ENCODE measurements at places on chromosomes 3 and 15.

- no peak for DNase-seq
These were observed 297.1 kb upstream of the RARB start for GRCh38 chr3:25130724-25131520.

DNA sequence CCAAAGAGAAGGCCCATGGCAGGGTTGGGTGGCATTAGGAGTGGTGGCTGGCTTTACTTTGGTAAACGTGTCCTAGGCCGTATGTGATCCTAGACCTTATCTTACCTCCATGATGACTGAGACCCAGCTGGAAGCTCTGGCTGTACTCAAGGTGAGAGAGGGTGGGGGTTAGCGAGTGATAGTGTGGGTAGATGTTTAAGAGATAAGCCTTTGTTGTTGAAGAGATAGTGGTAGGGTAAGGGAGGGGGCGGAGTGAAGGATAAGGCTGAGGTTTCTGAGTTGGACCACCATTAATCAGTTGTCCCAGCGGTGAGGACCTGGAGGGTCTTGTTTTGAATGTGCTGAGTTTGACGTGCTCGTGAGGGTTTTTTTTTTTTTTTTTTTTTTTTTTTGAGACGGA lies 61.5 kb upstream of the ULK4 start:
- DNase-seq: no peak

DNA sequence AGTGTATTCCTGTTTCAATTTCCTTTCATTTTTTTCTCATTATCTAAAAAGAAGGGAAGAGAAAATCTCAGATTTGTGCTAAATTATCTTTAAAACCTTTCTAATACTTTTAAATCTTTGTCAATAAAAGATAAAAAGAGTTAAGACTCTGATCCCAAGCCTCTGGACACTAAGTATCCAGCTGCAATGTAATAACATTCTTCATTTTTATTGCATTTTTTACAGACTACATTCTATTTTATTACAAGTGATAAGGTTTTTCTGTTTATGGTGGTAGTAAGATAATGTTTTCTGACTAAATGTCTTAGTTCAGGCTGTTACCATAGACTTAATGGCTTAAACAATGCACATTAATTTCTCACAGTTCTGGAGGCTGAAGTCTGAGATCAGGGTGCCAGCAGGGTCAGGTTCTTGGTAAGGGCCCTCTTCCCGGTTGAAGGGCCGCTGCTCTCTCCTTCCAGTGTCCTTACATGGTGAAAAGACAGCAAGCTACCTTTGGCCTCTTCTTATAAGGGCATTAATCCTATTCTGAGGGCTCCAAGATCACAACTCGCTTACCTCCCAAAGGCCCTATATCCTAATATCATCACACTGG lies 19.7 kb downstream of the KCNAB1 start:
- no peak for DNase-seq

DNA sequence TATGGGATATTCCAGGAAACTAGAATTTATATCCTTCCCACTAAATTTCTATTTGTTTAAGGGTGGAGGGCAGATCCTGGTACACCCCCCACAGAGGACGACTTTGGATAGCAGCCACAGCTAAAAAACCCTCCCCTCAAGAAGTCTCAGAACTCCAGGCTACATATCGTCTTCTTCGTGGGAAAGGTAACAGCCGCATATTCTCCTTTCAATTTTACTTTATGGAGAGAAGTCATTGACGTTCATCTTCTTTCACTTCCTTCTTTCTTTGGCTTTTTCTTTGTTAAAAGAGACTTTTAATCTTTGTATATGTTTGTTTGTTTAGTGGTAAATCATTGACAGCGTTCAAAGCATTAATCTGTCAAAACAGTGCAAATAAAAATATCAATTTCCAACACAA lies 36.3 kb downstream of the TRIP4 start:
- no peak for DNase-seq

GRCh38 chr3:141422961-141423582 lies 54.8 kb downstream of the ZBTB38 start:
- DNase-seq: no peak

GRCh38 chr3:119468041-119468440 lies 722 bp upstream of the POGLUT1 start:
- no peak for DNase-seq

DNA sequence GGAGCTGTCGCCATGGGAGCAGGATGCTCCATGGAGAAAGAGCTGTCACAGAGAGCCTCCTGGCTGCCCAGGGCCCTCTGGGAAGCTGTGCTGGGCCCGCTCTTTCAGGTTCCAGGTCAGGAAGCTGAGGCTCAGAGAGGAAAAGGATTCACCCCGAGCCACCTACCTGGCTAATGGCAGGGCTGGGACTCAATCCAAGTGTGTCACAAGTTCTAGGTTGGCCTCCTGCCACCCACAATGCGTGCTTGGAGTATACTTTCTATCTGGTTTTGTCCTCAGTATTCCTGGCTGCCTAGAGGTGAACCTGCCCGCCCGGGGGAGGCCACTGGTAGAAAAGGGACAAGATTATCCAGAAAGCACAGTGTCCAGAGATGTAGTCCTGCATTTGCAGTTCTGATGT lies 23.6 kb downstream of the FAH start:
- DNase-seq: no peak

- peak; percentile 15 for DNase-seq
These were observed 27.9 kb upstream of the FAM174B start for GRCh38 chr15:92683511-92683834.

DNA sequence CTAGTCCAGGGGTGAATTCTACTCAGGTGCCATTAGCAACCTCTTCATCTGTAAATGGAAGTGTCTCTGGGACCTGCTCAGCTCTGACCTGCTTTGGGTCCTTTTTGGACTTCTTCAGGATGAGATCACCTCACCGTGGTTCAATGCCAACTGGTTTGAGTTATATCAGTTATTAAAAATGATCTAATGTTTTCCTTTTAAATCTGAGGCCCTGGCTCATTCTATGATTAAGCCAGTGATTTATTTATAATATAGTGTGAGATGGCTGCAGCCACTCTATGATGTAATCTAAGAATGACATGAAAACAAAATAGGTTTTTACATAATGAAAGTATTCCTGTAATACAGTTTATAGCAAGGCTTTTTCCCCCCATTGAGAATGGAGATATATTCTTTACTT lies 79.4 kb downstream of the LPP start:
- DNase-seq: peak; percentile 78

DNA sequence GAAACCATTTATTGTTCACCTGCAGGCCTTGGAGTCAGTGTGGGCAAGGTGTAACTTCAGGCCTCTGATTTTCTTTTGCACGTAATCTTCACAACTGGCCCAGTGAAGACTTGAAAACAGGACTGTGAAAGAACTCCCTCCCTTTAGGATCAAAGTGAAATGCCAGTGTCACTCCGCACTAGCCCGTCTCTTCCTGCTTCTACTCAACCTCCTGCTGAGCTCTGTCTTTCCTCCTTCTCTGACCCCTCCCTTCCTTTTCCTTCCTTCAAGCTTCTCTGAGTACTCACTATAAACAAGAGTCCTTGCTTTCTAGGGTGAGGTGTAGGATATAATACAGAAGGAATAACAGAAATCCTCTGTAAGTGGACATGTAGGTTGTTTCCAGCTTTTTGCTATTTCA lies 28.5 kb downstream of the TMEM41A start:
- no peak for DNase-seq

DNA sequence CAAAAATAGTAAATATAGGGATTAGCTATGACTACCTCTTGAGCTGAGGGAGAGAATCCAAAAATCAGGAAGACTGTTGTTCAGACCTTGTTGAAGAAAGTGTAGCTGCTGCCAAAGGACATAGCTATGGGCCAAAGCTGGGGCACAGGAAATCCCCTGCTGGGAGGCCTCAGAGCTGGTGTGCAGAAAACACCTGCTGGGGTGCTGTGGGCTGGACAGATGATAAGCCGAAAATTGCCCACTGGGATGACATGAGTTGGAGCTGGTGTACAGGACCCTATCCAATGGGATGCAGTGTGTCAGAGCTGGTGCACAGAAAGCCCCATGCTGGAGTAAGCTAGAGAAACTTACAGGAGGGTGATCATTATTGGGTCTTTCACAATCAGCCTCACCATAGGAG lies 121.9 kb downstream of the NEO1 start:
- no peak for DNase-seq

GRCh38 chr3:150222691-150223489 lies 185.2 kb upstream of the TSC22D2 start:
- DNase-seq: no peak

DNA sequence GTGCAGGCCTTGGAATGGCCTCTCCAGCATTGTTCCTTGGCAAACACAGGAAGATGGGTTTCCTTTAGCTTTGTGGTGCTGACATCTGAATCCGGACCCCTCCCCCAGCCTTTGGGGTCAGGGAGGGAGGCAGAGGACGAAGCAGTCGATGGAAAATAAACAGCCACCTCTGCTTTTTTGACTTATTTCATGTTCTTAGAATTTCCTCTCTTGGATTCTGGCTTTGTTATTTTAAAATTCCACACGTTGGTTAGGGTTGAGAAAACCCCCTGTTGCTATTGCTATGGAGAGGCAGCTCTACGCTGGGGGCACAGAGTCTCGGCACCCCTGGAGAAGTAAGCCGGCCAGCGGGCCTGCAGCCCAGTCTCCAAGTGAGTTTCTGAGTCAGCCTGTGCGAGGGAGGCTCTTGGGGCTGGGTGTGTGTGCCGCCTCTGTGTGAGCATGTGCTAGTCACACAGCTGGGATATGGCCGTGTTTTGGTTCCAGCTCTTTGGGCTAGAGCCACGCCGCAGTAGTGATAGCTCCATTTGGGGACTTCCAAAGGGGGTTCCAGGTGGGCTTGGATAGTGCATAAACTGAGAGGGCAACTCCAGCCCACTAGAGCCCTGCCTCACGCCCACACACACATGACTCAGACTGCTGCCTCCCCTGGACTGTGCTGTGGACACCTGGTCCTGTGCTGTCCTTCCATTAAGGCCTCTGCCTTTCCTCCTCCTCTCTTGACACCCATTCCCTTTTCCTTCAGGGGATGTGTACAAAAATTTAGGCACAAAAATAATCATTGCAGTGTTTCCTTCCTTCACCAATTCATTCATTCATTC lies 58.8 kb downstream of the AMOTL2 start:
- DNase-seq: peak; percentile 84

DNA sequence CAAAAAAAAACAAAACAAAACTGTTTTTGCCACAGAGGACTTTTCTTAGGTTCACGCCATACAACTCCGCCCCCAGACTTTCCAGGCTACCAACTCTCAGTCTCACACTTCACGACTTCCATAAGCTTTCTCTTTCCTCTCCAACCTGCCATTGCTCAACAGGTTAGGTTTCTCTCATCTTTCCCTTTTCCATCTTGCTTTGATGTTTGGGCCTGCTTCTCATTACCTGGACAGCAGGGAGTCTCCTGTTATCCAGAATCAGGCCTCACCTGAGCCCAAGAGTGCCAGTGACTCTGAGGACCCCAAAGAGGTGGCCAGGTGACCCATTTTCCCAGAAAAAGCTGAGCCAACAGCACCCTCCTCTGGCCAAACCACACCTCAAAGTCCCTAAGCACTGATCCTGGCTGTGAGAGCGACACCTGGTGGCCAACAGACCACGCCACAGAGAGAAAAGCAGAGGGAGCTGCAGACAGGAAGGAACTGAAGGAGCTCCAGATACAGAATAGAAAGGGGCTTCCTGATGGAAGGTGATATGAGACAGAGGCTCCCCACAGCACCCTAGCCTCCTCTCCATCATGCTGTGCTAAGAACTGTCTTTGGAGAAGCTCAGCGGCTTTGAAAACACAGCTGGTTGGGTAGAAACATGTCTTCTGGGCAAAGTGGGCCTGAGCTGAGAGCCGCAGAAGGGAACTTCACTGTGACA lies 4.0 kb downstream of the CCDC51 start:
- DNase-seq: peak; percentile 77

DNA sequence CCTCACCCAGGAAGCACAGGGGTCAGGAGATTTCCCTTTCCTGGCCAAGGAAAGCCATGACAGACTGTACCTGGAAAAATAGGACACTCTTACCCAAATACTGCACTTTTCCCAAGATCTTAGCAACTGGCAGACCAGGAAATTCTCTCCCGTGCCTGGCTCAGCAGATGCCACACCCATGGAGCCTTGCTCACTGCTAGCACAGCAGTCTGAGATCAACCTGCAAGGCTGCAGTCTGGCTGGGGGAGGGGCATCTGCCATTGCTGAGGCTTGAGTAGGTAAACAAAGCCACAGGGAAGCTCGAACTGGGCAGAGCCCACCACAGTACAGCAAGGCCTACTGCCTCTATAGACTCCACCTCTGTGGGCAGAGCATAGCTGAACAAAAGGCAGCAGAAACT lies 567.3 kb upstream of the LMCD1 start:
- DNase-seq: no peak

- DNase-seq: peak; percentile 63
These were observed 1.2 kb downstream of the EOGT start for GRCh38 chr3:69012100-69012799.

DNA sequence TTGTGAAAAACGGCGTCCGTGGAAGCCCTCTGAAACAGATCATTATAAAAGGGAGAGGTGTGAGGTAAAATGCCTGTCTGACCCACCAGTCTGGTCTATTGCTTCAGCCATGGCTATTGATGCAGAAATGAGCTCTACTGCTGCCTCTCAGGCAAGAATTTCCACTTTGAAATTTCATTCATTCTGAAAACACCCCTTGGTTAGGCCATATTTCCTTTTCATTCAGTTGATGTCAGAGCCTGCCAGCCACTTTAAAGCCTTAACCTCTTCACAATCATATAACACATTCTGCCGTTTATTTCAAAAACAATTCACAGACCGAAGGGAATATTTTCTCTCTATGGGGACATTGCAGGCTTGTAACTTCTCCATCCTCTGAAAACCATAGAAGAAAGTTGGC lies 71.9 kb downstream of the FOXB1 start:
- DNase-seq: no peak

DNA sequence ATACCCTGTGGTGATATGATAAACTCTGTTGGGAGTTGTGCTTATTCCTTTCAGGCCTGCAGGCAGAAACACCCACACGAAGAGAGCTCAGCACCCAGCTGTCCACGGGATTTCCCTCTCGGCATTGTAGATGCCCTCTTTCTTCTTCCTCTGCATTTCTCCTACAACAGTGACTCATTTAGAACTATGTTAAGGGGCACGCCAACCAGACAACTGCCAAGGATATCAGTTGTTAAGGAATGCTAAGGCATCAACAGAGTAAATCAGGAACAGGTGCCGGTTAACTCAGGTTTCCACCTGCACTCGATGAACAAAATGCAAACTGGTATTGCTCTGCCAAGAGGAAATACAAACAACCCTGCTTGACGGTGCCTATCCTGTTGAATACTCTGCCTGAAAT lies 270.0 kb upstream of the PEX5L start:
- no peak for DNase-seq

DNA sequence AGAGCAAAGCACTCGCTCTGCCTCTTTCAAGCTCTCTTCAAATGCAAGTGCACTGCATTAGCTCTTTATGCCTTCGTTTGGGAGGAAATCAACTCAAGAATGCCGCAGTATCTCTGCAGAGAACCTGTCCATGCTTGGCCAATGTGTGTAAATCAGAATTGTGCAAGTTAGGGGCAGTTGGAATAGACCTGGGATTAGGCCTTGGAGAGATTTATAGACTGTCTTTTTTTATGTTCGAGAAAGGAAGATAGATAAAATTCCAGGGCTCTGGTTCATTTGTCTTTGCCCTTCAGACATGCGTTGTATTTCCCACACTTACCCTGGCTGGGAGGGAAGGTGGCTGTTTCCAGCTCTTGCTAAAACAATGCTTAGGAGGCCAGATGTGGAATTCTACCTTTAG lies 163.7 kb downstream of the MOBP start:
- no peak for DNase-seq

Measured in fibroblast of skin of right biceps (primary cell).